ENCODE measurements at places on chromosomes 6 and 20. TPM values are rescaled to one million over a fixed set of nuclear protein-coding genes. Genes with fewer than 3 reads are reported as not detected.

Gene IL17A
- total RNA-seq = 0.05 TPM

Gene TOMM6
- 216 TPM for total RNA-seq

Gene SLC22A23
- total RNA-seq = 7.0 TPM

Gene AGER
- total RNA-seq = 8.5 TPM

Gene RALY
- total RNA-seq = 90.2 TPM

Gene ANKRD66
- 0.05 TPM for total RNA-seq

Gene VGLL2
- not detected for total RNA-seq

Gene F13A1
- total RNA-seq = 24.3 TPM

Gene ANKRD6
- total RNA-seq = 10.6 TPM

Gene PARD6B
- total RNA-seq = 3.1 TPM

Gene RALGAPA2
- total RNA-seq = 10.3 TPM

Gene WFDC12
- 1.0 TPM for total RNA-seq

Gene CRYBG1
- 12.2 TPM for total RNA-seq

Gene SUPT3H
- 5.5 TPM for total RNA-seq

Gene BMP7
- 6.3 TPM for total RNA-seq

Gene RIPOR3
- total RNA-seq = 12.2 TPM

Gene PKIB
- 8.0 TPM for total RNA-seq

Gene PRIM2
- total RNA-seq = 34.2 TPM

Gene NKAIN4
- total RNA-seq = 8.5 TPM

Gene PDCD2
- 90.1 TPM for total RNA-seq

Gene ADTRP
- 7.0 TPM for total RNA-seq

Gene NKX2-4
- not detected for total RNA-seq

Gene GTSF1L
- total RNA-seq = 0.14 TPM

Gene TGM3
- 0.28 TPM for total RNA-seq

Gene IPCEF1
- 13.1 TPM for total RNA-seq

Gene HCK
- 25.2 TPM for total RNA-seq

Gene MPIG6B
- total RNA-seq = 0.14 TPM
